GM23338 (cell line): ENCODE measurements at places on chromosomes 7 and 10. TPM values are rescaled to one million over a fixed set of nuclear protein-coding genes. Genes with fewer than 3 reads are reported as not detected.

Gene SLC29A3
- 11.3 and 12.3 TPM in 2 replicates for polyA plus RNA-seq

Gene TMEM140
- polyA plus RNA-seq = 1.3 and 2.7 TPM in 2 replicates

Gene ST8SIA6
- polyA plus RNA-seq = 0.96 and 1.6 TPM in 2 replicates

Gene PLEKHS1
- not detected in 2 replicates for polyA plus RNA-seq

Gene TRIM73
- 0.96 and 1.2 TPM in 2 replicates for polyA plus RNA-seq

Gene STAG3
- 4.1 and 4.7 TPM in 2 replicates for polyA plus RNA-seq

Gene UNC5B
- polyA plus RNA-seq = 8.0 and 8.7 TPM in 2 replicates

Gene RNF148
- polyA plus RNA-seq = not detected in 2 replicates

Gene CALML5
- 0.26 and 0.40 TPM in 2 replicates for polyA plus RNA-seq

Gene C10orf62
- not detected in 2 replicates for polyA plus RNA-seq

Gene STAMBPL1
- 1.8 and 2.5 TPM in 2 replicates for polyA plus RNA-seq

Gene ARF5
- 201 and 206 TPM in 2 replicates for polyA plus RNA-seq

Gene ASZ1
- polyA plus RNA-seq = not detected in 2 replicates

Gene CHRM2
- 0.09 and 0.21 TPM in 2 replicates for polyA plus RNA-seq

Gene KIF11
- polyA plus RNA-seq = 22.1 and 26.1 TPM in 2 replicates

Gene MYOF
- 0.45 and 0.82 TPM in 2 replicates for polyA plus RNA-seq

Gene HECW1
- 6.1 and 11.0 TPM in 2 replicates for polyA plus RNA-seq

Gene FBXL13
- polyA plus RNA-seq = 1.2 and 1.3 TPM in 2 replicates

Gene GIMAP8
- 0.06 TPM in 1 of 2 replicates, not detected in the other for polyA plus RNA-seq

Gene PTCD1
- 10.7 and 13.4 TPM in 2 replicates for polyA plus RNA-seq

Gene AKR1C8
- polyA plus RNA-seq = not detected in 2 replicates

Gene PPP1R9A
- polyA plus RNA-seq = 9.3 and 10.6 TPM in 2 replicates

Gene HABP2
- not detected in 2 replicates for polyA plus RNA-seq

Gene NRCAM
- polyA plus RNA-seq = 2.5 and 2.7 TPM in 2 replicates

Gene MACROH2A2
- 11.6 and 12.5 TPM in 2 replicates for polyA plus RNA-seq

Gene ZCWPW1
- polyA plus RNA-seq = 2.7 and 4.3 TPM in 2 replicates

Gene PTPRN2
- polyA plus RNA-seq = 0.87 and 1.4 TPM in 2 replicates

Gene MYL10
- polyA plus RNA-seq = 0.75 and 1.3 TPM in 2 replicates

Gene RRP12
- polyA plus RNA-seq = 49.5 and 53.4 TPM in 2 replicates

Gene VPS37D
- polyA plus RNA-seq = 1.8 and 2.2 TPM in 2 replicates

Gene TAS2R3
- polyA plus RNA-seq = not detected in 2 replicates

Gene AGR3
- polyA plus RNA-seq = not detected in 2 replicates

Gene STEAP1
- polyA plus RNA-seq = 14.9 and 15.0 TPM in 2 replicates

Gene NAT16
- polyA plus RNA-seq = 0.31 and 0.57 TPM in 2 replicates

Gene ZC3HAV1L
- polyA plus RNA-seq = 2.0 and 2.1 TPM in 2 replicates

Gene NPFFR1
- 0.05 TPM in 1 of 2 replicates, not detected in the other for polyA plus RNA-seq

Gene CPN1
- 0.32 TPM in 1 of 2 replicates, not detected in the other for polyA plus RNA-seq

Gene SPDYE18
- polyA plus RNA-seq = 0.70 and 1.0 TPM in 2 replicates

Gene CYP2W1
- polyA plus RNA-seq = not detected in 2 replicates

Gene PLPP4
- polyA plus RNA-seq = 0.24 and 0.42 TPM in 2 replicates

Gene KLF14
- polyA plus RNA-seq = not detected in 2 replicates

Gene TMEM130
- polyA plus RNA-seq = 2.0 TPM in 2 replicates

Gene SLC35G1
- 3.3 and 4.1 TPM in 2 replicates for polyA plus RNA-seq

Gene GPR85
- 0.16 TPM in 1 of 2 replicates, not detected in the other for polyA plus RNA-seq

Gene CNTNAP2
- 43.9 and 61.3 TPM in 2 replicates for polyA plus RNA-seq

Gene SLC26A5
- polyA plus RNA-seq = 1.0 and 1.1 TPM in 2 replicates

Gene BICC1
- 0.94 and 1.3 TPM in 2 replicates for polyA plus RNA-seq

Gene PNLIPRP2
- 0.19 and 0.24 TPM in 2 replicates for polyA plus RNA-seq

Gene DOCK1
- polyA plus RNA-seq = 10.7 and 13.2 TPM in 2 replicates

Gene NRAP
- not detected in 2 replicates for polyA plus RNA-seq

Gene MCMBP
- 30.9 and 31.7 TPM in 2 replicates for polyA plus RNA-seq

Gene GNG11
- 6.0 and 6.3 TPM in 2 replicates for polyA plus RNA-seq

Gene MINPP1
- polyA plus RNA-seq = 27.0 TPM in 2 replicates

Gene CPA4
- polyA plus RNA-seq = not detected in 2 replicates

Gene IFIT5
- 2.7 and 3.2 TPM in 2 replicates for polyA plus RNA-seq

Gene CALN1
- polyA plus RNA-seq = 3.0 and 7.6 TPM in 2 replicates

Gene OGDHL
- polyA plus RNA-seq = 7.2 and 8.3 TPM in 2 replicates
